ENCODE measurements at places on chromosomes 6 and 20.

DNA sequence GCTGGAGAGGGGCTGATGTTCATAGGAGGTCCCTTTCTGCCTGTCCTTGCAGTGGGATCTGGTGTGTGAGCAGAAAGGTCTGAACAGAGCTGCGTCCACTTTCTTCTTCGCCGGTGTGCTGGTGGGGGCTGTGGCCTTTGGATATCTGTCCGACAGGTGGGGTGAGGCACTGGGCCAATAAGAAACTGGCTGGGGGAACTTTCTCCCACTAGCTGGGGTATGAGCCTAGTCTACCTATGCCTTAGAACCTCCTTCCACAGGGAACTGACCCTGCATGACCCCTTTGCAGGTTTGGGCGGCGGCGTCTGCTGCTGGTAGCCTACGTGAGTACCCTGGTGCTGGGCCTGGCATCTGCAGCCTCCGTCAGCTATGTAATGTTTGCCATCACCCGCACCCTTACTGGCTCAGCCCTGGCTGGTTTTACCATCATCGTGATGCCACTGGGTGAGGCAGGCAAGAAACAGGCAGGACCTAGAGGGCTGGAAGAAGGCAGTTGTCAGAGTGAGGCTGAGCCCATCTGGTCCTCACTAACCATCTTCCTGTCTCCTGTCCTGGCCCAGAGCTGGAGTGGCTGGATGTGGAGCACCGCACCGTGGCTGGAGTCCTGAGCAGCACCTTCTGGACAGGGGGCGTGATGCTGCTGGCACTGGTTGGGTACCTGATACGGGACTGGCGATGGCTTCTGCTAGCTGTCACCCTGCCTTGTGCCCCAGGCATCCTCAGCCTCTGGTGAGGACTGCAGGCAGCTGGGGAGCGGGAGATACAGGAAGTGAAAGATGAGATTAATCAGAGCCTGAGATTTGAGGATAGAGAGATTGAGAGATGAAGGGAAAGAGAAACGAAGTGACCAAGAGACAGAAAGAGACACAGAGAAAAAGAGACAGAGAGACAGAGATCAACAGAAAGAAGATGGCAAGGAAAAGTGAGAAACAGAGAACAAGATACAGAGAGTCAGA is 1.6 kb downstream of the SLC22A7 start:
- DNase-seq: no peak

- DNase-seq: no peak
Observed at GRCh38 chr20:51456511-51457509, 85.7 kb downstream of the NFATC2 start.

DNA sequence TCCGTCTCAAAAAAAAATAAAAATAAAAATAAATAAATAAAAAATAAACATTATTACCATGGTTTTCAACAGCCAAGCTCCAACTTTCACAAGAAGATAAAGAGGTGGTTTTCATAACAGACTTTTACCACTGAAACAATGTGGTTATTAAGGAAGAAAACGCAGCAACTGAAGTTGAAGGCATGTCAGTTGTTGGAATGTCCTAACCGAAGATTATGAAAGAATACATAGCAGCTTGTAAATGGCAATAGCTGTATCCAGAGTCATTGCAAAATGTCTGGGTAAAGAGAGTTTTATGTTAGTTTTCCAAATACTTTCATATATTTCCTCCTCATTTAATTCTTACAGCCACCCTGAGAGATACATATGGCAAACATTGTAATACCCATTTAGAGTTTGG is 161.6 kb upstream of the MARCKS start:
- no peak for DNase-seq

DNA sequence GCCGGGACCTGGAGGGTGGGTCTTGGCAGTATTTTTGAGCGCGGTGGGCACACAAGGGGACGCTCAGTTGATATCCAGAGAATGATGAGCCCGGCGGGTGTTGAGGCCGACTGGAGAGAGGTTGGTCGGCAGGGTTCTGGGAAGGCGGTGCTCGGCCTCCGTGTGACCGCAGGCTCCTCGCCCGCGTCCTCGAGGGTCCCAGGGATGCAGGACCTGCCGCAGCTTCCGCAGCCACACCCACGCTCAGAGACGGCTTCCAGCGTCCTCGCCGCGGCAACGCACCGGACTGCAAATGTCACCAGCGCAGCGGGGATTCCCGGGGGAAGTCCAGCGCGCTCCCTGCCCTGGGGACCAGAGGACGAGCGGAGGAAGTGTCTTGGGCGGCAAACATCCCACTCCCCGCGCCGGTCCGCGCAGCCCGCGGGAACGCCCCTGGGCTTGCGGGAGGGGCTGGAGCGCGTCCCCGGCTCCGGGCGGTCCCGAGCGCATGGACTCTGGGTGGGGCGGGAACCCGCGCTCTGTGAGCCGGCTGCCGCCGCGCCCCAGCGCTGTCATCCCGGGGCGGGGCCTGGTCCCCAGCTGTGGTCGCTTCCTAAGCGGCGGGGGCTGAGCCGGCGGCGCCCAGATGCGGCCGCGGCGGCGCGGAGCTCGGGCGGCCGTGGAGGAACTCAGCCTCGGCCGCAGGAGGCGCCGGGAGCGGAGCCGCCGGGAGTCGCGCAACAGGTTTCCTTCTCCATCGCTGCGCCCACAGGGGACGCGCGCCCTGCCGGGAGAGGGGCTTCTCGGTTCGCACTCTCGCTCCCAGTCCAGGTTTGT is at the start of gene STX11:
Gene STX11 (plus strand): TSS at position 624 of the 816 bp plus-strand sequence. CDS start 36,111 bp downstream, outside the sequence.
- peak; percentile 61 for DNase-seq

DNA sequence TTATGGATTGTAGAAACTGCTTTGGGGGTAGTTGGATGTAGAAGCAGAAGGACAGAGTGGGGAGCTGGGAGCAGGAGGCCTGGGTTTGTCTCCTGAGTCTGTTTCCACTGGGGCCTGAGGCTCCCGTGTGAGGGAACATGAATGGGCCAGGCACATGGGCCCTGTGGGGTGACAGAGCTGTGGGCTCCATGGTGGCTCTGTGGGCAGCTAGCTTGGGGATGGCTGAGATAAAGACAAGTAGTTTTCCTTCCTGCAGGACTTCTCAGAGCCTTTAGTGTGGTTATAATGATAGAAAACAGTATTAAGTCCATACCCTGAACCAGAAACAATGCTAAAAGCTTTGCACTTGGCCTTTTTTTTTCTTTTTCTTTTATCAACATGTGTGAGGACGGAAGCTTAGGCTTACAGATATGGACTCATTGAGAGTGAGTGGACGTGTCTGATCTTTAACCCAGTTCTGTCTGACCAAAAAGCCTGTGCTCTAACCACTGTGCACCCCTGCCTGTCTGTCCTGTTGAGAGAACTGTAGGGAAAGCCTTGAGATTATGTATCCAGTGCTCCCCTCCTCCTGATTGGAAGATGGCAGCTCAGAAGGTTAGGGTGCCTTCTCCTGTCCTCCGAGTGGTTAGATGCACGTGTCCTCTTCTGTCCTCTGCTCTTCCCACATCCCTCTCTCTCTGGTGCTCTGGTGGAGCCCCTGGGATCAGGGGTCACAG is 98.3 kb downstream of the CDH26 start:
- DNase-seq: no peak

- no peak for DNase-seq
Observed at GRCh38 chr6:20202699-20203302, 9.5 kb downstream of the MBOAT1 start.

GRCh38 chr6:111680015-111680712 is 74.5 kb upstream of the TRAF3IP2 start:
- DNase-seq: no peak

- no peak for DNase-seq
Observed at GRCh38 chr20:46277602-46278001, 30.7 kb downstream of the CDH22 start.

GRCh38 chr6:131763749-131764148 is 44.1 kb upstream of the ENPP1 start:
- no peak for DNase-seq

DNA sequence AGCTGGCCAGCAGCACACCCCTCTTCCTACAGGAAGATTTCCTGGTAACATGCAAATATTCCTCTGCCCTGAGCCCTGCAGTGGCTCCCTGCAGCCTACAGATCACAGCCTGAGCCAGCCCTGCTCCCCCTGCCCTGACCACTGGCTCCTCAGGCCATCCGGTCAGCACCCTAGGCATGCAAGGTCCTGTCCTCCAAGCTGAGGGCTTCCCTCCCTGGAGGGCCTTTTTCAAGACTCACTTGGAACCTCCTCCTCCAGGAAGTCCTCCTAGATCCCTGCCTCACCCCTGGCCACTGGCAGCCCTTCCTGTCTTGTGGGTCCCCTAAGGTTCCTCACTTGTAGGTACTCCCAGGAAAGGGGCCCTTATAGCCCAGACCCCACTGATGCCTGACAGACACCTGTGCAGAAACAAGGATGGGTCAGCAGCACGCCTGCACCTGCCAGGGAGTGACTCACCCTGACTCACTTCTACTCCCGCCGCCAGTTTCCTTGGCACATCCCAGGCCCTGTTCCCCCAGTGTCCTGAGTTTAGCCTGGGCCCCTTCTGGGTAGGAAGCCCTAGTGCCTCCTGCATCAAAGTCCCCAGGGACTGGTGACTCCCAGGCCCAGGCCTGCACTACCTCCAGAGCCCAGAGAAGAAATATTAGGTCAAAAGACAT is 3.2 kb downstream of the SLC4A11 start:
- no peak for DNase-seq

GRCh38 chr6:158328952-158329351 is 16.7 kb downstream of the TULP4 start:
- no peak for DNase-seq

DNA sequence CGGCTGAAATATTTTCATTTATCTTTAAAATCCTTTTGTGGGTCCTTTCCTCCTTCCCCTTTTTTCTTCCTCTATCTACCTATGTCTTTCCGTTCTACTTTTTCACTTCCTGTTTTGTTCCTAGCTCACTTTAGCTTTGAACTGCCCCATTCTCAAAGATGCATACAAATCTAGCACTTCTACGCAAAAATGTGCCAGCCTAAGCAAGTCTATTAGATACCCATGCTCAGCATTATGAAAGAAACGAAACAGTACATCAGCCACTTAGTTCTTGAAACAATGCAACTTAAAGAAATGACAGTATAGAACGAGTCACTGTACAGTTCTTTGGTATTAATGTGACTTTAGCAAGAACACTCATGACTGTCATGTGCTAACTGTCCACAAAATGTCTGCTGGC is 47.3 kb upstream of the MARCKS start:
- DNase-seq: no peak

GRCh38 chr6:157832250-157832967 is 9.4 kb downstream of the SNX9 start:
- no peak for DNase-seq

GRCh38 chr6:146910611-146911010 is 293.6 kb upstream of the STXBP5 start:
- no peak for DNase-seq

DNA sequence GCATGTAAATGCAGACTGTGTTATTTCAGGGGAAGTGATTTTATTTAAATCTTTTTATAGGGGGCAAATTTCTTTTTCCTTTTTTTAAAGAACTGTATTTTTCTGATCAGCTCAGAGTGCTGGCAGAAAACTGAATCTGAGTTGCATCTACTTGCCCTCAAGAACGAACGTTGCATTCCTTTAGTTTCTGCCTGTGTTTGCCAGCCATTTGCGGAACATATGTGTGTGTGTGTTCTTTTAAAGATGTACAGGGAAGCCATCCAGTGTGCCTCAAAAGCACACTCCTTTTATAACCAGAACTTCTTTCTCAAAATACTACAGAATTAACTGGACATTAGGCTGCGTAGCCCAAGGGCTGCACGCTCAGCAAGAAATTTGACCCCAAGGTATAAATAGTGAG is 25.8 kb upstream of the INSM1 start:
- DNase-seq: no peak

- DNase-seq: no peak
Observed at GRCh38 chr20:16501301-16501700, 71.9 kb downstream of the KIF16B start.

DNA sequence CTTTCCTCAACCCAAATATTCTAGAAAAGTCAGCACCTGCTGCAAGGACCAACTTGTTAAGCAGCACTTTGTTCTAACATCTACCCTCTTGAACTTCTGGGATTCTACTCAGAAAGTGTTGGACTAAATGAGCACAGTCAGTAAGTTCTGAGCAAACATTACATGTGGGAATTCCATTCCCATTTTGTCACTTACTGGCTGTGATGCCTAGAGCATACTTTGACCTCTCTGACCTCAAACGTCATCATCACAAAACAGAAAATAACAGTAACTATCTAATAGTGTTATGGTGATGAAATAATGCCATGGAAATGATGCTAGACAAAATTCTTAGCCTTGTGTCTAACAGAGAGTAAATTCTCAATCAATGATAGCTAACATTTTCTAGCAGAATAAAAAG is 829.4 kb downstream of the EPHA7 start:
- DNase-seq: no peak

- no peak for DNase-seq
Observed at GRCh38 chr20:7772371-7772770, 167.9 kb downstream of the HAO1 start.

- no peak for DNase-seq
Observed at GRCh38 chr20:37346236-37346534, 245 bp downstream of the SRC start.

DNA sequence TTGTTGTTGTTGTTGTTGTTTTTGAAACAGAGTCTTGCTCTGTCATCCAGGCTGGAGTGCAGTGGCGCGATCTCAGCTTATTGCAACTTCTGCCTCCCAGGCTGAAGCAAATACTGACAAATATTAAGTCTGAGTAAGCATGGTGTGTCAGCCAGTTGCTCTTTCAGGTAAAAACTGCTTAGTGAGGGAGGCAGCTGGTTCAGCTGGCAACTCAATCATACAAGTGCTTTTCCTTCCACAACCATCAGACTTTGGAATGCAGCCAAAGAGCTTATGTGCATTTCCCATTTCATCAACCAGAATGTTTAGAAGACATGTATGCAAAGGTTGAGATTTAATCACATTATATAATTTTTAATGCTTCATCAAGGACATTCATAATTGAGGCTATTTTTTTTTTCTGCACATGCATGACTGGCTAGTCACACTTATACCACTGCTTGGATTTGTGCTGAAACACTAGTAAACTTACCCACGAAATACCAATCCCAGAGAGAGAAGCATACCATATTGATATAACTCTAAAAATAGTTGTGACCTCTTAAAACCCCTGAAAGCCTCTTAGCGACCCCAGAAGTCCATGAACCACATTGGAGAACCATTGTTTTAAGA is 56.0 kb downstream of the CLIC5 start:
- DNase-seq: no peak

GRCh38 chr20:38355161-38356012 is 9.1 kb downstream of the LBP start:
- no peak for DNase-seq

- DNase-seq: no peak
Observed at GRCh38 chr20:35674921-35675320, 10.2 kb upstream of the CPNE1 start.

DNA sequence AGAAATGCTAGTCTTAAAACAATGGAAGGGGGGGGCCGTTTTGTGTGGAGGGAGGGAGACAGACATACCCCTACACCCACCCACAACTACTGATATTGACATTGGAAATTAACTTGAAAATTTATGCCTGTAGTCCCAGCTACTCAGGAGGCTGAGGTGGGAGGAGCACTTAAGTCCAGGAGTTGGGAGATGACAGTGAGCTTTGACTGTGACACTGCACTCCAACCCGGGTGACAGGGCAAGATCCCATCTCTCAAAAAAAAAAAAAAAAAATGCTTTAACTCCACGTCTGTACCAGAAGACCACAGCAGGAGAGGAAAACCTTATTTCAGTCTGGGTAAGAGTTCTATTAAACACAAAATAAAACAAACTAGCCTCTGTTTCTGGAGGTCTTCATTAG is 2.2 kb downstream of the TBC1D20 start:
- no peak for DNase-seq
